ENCODE measurements at places on chromosomes 6 and 20. TPM values are rescaled to one million over a fixed set of nuclear protein-coding genes. Genes with fewer than 3 reads are reported as not detected.

HLA-DMB gene
- total RNA-seq = 15.8 TPM

- DNase-seq = no peak
Measured at GRCh38 chr20:36478137-36478905, 63.0 kb upstream of the MYL9 start.

PROKR2 gene
- not detected for total RNA-seq

DNA sequence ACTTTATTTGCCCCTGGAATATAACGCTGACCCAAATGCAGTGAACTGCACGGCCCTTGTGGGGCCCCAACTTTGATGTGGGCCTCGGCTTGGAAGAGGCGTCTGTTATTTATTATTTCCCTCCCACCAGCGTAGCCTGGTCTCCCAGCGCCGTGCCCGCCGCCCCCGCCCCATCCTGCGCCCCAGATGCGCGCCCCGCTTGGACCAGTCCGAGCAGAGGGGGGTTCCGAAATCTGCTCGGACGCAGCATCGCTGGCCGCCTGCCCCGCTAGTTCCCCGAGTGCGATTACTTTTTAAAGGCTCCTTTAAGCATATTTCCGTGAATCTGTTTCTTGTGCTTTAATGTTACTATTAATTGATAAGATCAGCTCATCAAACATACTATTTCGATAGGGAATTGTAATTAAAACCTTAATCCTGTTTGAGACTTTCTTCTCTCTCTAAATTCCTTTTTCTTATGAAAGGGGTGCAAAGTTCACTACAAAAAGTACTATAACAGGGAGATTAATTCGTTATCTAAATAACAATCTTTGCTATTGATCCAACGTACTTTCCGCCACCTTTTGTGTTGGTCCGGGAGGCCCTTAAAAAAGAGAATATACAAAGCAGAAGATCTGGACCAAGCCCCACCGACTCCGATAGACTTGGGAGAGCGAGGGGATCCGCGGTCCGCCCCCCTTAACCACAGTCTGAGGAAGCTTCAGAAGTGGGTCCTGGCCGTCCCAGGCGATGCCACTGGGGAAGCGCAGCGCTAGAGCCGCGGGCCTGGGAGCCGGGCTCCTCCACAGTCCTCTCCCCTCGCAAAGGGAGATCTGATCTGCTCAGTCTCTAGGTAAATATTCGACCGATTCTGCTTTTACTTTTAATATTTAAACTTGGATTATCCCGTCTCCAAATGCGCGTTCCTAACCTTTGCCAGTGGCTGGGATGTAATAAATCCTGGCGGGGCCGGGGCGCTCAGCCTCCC lies 10.2 kb downstream of the POU3F2 start:
- no peak for DNase-seq

GRCh38 chr20:25984933-25985332 lies 288.3 kb upstream of the ZNF337 start:
- DNase-seq = peak; percentile 83

DNA sequence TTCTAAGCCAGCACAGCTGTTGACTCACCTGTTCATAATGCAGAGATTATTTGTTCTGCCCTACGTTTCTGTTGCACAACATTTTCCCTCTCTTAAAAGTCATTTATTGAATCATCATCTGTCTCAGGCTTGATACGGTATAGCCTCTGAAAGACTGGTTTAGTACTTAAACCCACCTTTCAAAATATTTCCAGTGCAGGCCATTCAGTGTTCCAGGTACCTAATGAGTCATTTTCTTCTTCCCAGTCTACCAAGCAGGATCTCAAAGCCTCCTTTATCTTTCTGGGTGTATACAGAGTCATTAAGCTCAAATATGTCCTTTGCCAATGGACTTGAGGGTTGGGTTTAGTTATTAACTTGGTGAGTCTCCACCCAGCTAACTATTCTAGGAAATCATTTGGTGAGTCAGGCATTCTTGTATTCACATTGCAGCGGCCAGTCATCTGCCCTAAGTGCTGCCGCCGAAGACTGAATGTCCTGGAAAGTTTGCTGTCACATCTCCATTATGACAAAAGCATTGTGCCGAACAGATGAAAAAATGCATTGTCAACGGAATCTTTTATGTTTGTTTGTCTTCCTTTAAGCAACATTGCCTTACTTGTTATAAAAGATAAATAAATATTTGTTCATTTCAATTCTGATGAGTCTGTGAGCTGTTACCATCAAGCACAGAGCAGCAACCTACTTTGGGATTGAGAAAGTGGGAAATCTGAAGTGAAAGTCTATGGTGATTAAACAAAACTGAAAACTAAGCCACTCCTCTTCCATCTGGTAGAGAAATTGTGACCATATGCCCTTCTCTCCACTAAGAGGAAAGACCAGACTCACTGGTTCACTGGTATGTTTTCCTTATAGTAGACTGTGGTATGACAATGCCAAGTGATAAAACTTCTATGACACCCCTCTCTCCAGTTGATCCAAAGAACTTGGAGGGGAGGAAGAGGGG lies 14.3 kb upstream of the FAM135A start:
- no peak for DNase-seq

CALHM5 gene
- total RNA-seq = 2.5 TPM

DNA sequence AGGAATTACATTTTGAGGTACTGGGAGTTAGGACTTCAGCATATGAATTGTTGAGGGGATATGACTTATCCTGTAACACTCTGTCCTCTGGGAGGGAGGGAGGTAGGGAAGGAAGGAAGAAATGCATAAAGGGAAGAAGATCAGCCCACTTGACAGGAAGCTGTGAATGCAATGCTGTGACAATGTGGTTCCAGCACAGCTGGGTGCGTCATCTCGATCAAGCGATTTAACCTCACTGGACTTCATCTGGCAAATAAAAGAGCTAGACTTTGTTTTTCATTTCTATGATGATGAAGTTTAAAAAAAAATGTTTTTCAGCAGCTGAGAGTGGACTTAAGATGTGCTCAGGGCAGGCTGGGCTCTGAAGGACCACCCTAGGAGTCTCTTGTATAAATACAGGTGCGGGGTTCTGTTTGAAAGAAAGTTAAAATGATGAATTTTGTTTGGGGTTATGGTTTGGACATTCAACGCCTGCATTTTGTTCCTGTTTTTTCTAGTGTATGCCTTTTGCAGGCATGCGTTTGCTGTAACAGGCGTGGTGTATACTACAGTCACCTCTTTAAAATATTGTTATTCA lies 178.1 kb downstream of the RIMS1 start:
- no peak for DNase-seq

DNA sequence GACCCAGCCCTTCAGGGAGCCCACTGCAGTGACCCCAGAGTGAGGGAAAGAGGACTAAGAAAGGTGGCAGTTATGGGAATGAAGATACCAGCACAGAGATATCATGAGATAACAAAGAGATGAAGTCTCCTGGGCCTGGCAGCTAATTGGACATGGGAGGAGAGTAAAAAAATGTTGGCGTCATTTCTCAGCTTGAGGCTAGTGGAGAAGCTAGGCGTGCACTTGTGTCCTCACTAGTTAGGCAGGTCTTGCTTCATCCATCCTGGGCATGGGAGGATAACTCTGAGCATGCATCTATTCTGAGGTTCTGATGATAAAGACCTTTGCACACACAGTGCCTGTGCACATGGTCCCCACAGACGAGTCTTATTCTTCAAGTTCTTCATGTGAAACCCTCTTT lies 4.1 kb upstream of the GFOD1 start:
- DNase-seq = no peak

DNA sequence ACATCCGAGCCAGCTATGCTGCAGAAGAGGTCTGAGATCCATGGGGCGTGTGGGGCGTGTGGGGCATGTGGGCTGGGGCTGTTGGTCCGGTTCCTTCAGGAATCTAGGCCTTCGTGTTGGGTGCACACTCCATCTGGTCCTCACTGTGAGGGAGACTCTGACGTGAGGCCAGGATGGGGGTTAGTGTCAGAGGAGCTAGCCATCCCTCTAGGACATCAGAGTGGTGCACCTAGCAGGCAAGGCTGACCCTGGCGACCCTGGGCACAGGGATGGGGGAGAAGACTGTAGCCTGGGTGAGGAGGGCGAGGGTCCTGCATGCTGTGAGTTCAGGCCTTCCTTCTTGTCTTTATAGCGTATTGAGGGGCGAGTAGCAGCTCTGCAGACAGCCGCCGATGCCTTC lies 8.7 kb upstream of the PTPRA start:
- no peak for DNase-seq

- DNase-seq = no peak
Measured at GRCh38 chr6:45467853-45468252, 90.1 kb upstream of the SUPT3H start.

GRCh38 chr6:83341765-83342164 lies 89.1 kb downstream of the ME1 start:
- DNase-seq = no peak

DNA sequence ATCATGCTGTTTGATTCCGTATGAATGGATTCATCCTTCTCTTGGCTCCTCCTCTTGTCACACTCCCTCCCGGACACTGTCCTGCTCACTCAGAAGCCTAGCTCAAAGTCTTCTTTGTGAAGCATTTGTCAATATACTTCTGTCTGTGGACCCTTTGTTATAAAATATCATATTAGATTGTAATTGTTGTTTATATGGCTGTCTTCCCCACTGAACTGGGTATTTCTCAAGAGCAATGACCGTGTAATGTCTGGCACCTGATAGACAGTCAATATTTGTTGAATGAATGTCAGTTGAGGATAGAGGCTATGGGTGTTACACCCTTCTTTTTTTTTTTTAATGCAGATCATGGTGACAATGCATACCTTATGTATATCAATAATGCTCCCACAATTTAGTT lies 335.3 kb downstream of the SOX4 start:
- DNase-seq = no peak

DNA sequence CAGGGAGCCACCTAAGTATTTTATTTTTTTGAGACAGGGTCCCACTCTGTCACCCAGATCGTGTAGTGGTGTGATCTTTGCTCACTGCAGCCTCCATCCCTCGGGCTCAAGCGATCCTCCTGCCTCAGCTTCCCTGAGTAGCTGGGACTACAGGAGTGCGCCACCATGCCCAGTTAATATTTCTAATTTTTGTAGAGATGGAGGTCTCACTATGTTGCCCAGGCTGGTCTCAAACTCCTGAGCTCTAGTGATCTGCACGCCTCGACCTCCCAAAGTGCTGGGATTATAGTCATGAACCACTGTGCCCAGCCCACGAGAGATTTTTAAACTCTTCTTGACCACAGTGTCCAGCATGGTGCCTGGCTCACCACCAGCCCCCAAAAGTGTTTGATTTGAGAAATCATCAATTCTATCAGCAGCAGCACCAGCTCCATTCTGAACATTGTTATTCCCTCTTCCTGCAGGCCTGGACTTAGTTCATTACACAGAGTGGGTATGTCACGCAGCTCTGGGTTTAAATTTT lies 2.3 kb upstream of the TGM2 start:
- no peak for DNase-seq

DNA sequence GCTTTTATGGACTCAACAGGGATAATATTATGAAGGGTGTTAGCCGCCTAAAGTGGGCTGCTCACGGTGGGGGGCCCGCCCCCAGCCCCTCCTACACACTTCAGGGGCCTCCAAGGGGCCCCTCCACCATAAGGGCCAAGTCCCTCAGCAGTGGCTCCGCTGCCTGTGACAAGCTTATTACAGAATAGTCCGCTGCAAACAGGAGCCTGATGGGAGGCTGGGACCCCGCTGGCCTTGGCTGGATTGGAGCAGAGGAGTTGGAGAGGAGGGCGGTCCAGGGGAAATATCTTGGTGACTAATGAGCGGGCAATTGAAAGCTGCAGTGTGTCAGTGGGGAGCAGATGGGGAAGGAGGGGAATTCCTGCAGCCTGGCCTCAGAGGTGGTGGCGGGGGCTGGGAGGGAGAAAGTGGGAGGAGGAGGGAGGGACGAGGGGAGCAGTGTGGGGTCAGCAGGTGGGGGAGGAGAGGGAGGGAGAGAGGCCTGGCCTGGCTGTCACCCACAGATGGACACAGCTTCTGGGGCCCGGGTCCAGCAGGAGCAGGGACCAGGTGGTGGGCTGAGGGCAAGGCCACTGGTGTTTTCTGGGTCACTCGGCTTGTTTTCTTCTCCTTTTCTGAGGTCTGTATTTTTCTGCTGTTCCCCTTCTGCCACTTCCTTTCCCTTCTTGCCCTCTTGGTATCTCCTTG lies 57.6 kb upstream of the FOXP4 start:
- peak; percentile 47 for DNase-seq

AGER gene
- total RNA-seq = 2.8 TPM

DNA sequence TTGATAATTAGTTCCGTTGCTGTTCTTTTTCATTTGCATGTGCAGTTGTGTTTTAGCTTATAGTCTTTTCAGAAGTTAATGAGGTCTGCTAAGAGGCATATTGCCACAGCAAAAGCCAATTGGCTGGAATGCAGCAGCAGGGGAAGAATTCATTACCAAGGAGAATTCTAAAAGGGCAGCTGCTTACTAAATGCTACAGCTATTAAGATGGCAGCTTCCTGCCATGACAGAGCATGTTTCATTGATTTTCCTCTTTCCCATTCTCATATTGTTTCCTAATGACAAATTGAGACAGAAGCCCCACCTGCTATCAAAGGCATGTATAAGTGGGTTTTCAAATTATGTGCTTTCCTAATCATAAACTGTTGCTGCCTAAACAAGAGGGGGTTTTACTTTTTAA lies 66.6 kb downstream of the CLVS2 start:
- no peak for DNase-seq

DNA sequence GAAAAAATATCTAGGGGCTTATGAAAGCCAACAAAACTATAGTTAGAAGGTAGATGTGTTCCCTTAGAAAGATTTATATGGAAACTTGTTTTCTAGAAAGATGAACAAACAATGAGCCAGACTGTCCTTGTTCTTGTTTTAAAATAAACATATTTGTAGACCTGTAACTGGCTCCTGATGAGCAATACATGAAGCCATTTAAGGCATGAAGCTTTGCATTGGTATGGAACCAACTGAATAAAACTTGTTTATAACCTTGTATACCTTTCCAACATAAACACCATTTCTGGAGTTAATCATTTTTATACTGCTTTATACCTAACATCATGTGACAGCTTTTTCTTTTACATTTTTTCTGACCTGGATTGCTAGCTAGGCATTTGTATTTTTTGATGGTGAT lies 247.8 kb downstream of the PRL start:
- DNase-seq = no peak

GRCh38 chr6:36544228-36544627 lies 3.1 kb downstream of the STK38 start:
- no peak for DNase-seq

GRCh38 chr6:38617856-38618255 lies 21.9 kb downstream of the BTBD9 start:
- DNase-seq = no peak

GRCh38 chr6:43972913-43973300 lies 154.3 kb downstream of the MRPL14 start:
- DNase-seq = peak; percentile 90

PTCRA gene
- not detected for total RNA-seq

ZBTB9 gene
- 5.9 TPM for total RNA-seq

RFX6 gene
- not detected for total RNA-seq

ZSCAN23 gene
- total RNA-seq = 1.1 TPM

DNA sequence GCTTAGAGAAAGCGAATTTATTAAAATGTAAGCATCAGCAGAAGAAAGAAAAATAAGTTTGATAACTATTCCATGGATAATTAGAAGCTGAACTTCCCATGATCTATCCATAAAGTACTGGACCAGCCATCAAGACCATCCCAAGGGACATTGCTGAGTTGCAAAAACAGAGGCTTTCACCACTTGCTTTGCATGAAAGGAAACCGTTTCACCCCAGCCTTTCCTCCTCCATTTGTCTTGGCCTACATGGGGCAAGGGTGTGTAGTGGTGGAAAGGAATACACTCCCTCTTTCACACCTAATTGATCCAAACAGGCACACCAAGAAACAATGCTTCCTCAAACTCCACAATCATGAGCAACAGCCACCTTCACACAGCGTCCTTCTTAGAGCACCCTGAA lies 10.4 kb downstream of the HIVEP2 start:
- DNase-seq = no peak

GRCh38 chr6:32935551-32936238 lies 5.1 kb downstream of the HLA-DMB start:
- no peak for DNase-seq

CRISP3 gene
- total RNA-seq = not detected
